Thymus (tissue), 14 donors: ENCODE measurements at places on chromosomes 1 and 21.

DNA sequence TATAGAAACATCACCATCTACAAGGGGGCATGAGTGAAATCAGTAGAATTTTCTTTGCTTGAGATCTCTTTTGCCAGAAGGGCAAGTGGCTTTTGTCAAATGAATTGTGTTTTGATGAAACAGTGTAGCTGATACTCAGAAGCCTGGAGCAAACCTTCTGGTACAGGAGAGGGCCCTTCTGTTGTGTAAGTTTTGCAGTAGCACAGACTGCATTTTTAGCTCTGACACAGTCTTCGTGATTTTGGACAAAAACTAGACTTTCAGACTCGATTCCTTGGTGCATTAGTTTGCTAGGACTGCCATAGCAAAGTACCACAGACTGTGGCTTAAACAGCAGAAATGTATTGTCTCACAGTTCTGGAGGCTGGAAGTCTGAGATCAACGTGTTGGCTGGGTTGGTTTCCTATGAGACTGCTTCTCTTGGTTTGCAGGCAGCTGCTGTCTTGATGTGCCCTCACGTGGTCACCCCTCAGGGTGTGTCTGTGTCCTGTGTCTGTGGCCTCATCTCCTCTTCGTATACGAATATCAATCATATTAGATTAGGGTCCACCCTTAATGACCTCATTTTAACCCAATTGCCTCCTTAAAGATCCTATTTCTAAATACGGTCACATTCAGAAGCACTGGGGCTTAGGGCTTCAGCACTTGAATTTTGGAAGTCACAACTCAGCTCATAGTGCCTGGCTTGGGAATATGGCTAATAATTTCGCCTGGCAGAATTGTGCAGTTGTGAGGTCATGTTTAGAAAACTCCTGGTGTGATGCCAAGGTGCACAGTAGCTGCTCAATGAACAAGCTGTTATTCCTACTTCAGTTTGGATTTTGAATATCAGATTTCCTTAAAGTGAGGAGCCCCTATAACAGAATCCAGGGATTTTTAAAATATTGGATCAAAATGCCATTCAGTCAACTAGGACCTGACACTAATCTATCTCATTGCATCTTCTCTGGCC, 21.2 kb upstream of the DISC1 start:
- no peak overlapping the region for H3K27ac ChIP-seq
- no peaks in the 10 kb centered on the region for H3K27me3 ChIP-seq
- no peak overlapping the region for H3K4me3 ChIP-seq

- H3K36me3 ChIP-seq = peaks cover 3% of the 10 kb centered on the region
- H3K4me3 ChIP-seq = no peak overlapping the region
- DNase-seq = no peak
- H3K4me1 ChIP-seq = no peaks in the 10 kb centered on the region
- no peak overlapping the region for H3K27ac ChIP-seq
Measured at GRCh38 chr1:241899210-241899609, 51.2 kb downstream of the EXO1 start.

DNA sequence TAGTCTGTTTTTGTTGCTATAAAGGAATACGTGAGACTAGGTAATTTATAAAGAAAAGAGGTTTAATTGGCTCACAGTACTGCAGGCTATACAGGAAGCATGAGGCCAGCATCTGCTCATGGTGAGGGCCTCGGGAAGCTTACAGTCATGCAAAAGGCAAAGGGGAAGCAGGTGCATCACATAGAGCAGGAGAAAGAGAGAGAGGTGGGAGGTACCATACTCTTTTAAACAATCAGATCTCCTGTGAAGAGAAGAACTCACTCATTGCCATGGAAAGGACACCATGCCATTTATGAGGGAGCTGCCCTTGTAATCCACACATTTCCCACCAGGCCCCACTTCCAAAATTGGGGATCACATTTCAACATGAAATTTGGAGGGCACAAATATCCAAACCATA, 12.7 kb downstream of the PPP1R12B start:
- H3K27me3 ChIP-seq = no peaks in the 10 kb centered on the region
- no peak for DNase-seq
- H3K36me3 ChIP-seq = no peaks in the 10 kb centered on the region
- H3K27ac ChIP-seq = no peak overlapping the region

DNA sequence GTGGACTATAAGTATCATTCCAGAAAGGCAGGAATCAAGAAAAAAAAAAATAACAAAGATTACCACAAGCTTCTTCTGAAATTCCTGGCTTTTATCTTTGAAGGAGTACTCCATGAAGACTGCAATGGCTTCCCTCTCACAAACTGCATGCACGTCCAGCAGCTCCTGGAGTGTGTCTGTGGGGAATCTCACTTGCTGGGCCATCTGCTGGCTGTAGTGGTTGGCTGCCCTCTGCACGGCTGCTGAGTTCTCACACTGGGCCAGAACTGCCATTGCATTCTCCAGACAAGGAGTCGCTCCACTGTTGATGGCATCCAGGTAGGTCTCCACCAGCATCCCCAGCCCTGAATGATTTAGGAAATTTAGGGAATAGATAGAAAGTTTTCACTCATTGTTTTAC, 23.3 kb upstream of the GBP2 start:
- no peak overlapping the region for H3K4me3 ChIP-seq
- H3K27ac ChIP-seq = no peak overlapping the region
- no peaks in the 10 kb centered on the region for H3K36me3 ChIP-seq
- H3K4me1 ChIP-seq = no peaks in the 10 kb centered on the region
- H3K27me3 ChIP-seq = no peaks in the 10 kb centered on the region
- no peak for DNase-seq

DNA sequence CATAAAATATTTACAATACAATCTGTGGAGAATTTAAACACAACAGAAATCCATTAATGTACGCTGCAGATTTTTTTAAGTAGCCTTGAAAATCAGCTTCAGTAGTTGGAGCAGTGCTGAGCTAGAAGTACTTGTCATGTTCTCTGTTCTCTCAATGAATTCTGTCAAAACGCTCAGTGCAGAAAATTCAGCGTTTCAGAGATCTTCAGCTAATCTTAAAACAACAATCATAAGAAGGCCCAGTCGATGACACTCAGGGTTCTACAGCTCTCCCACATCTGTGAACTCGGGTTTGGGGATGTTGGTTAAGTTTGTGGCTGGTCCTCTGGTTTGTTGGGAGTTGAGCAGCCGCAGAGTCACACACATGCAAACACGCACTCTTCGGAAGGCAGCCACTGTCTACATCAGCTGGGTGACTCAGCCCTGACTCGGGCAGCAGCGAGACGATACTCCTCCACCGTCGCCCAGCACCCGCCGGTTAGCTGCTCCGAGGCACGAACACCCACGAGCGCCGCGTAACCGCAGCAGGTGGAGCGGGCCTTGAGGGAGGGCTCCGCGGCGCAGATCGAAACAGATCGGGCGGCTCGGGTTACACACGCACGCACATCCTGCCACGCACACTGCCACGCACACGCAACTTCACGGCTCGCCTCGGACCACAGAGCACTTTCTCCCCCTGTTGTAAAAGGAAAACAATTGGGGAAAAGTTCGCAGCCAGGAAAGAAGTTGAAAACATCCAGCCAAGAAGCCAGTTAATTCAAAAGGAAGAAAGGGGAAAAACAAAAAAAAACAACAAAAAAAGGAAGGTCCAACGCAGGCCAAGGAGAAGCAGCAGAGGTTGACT, 161.2 kb downstream of the RUNX1 start:
- H3K27me3 ChIP-seq = no peaks in the 10 kb centered on the region
- peak; percentile 63 for DNase-seq
- H3K36me3 ChIP-seq = peaks cover 11% of the 10 kb centered on the region
- H3K4me1 ChIP-seq = peaks cover 58% of the 10 kb centered on the region

DNA sequence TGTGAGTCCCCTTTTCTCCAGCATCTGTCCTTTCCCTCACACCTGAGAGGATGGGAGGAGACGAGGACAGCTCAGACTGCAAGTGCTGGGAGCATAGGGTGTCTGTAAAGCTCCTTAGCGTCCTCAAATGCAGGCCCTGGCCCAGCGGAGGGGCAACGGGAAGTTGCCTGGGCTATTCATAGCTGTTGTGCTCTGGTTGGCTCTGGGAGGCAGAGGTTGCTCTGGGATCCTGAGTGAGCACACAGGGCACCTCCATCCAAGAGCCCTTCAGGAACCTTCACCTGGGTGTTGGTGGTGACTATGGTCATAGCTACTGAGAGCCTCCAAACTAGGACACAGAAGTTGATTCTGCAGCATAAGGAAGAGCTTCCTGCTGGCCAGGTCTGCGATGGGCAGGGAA, 2.6 kb downstream of the PADI1 start:
- DNase-seq = no peak
- H3K36me3 ChIP-seq = no peaks in the 10 kb centered on the region
- H3K27ac ChIP-seq = no peak overlapping the region
- H3K4me1 ChIP-seq = peaks cover 23% of the 10 kb centered on the region
- H3K4me3 ChIP-seq = no peak overlapping the region
- H3K27me3 ChIP-seq = peaks cover 72% of the 10 kb centered on the region

GRCh38 chr21:15928686-15929425, 199.1 kb downstream of the USP25 start:
- no peaks in the 10 kb centered on the region for H3K27me3 ChIP-seq
- no peaks in the 10 kb centered on the region for H3K36me3 ChIP-seq
- H3K4me1 ChIP-seq = no peaks in the 10 kb centered on the region
- H3K27ac ChIP-seq = no peak overlapping the region
- DNase-seq = no peak

DNA sequence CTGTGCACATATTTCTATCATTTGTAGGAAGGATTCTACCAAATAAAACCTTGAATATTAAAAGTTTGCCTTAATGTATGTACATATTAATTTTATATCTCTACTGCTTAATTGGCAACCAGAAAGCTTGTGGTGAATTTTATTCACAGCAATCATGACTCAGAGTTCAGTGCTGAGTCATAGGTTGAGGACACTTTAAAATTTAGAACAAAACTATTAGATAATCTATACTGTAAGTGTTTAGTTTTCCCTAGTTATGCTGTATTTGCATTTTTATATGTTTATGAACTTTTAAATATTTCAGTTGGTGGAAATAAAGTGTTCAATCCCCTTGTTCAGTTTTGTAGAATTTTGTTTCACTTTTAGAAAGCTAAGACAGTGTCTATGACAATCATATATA, 841.5 kb downstream of the KCNT2 start:
- H3K36me3 ChIP-seq = no peaks in the 10 kb centered on the region
- no peak overlapping the region for H3K4me3 ChIP-seq
- no peaks in the 10 kb centered on the region for H3K27me3 ChIP-seq
- H3K4me1 ChIP-seq = no peaks in the 10 kb centered on the region

- H3K27me3 ChIP-seq = no peaks in the 10 kb centered on the region
- no peak overlapping the region for H3K4me3 ChIP-seq
- no peak overlapping the region for H3K27ac ChIP-seq
- H3K36me3 ChIP-seq = no peaks in the 10 kb centered on the region
- H3K4me1 ChIP-seq = peaks cover 12% of the 10 kb centered on the region
- DNase-seq = no peak
Measured at GRCh38 chr1:67338642-67339041, 31.0 kb downstream of the IL12RB2 start.

GRCh38 chr21:26085882-26086281, 84.7 kb downstream of the APP start:
- no peak for DNase-seq
- H3K4me1 ChIP-seq = no peaks in the 10 kb centered on the region
- no peaks in the 10 kb centered on the region for H3K36me3 ChIP-seq
- no peak overlapping the region for H3K27ac ChIP-seq
- no peaks in the 10 kb centered on the region for H3K27me3 ChIP-seq

GRCh38 chr1:164733070-164733469, 174.1 kb downstream of the PBX1 start:
- H3K27me3 ChIP-seq = no peaks in the 10 kb centered on the region
- H3K4me1 ChIP-seq = no peaks in the 10 kb centered on the region
- no peak overlapping the region for H3K27ac ChIP-seq
- no peak overlapping the region for H3K4me3 ChIP-seq
- H3K36me3 ChIP-seq = no peaks in the 10 kb centered on the region

- no peak overlapping the region for H3K27ac ChIP-seq
- no peak overlapping the region for H3K4me3 ChIP-seq
- H3K4me1 ChIP-seq = no peaks in the 10 kb centered on the region
- no peak for DNase-seq
- no peaks in the 10 kb centered on the region for H3K36me3 ChIP-seq
Measured at GRCh38 chr1:221573756-221574155, 168.1 kb downstream of the DUSP10 start.

DNA sequence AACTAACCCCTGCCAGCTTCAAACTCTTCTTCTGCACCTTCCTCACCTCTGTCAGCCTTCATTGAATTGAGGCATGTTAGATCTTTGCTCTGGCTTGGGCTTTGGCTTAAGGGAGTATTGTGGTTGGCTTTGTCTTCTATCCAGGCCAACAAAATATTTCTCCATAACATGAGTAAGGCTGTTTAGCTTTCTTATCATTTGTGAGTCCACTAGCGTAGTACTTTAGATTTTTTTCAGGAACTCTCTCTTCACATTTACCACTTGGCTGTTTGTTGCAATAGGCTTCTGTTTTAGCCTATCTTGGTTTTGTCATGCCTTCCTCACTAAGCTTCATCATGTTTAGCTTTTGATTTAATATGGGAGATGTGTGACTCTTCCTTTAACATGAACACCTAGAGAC, 417.5 kb downstream of the NCAM2 start:
- no peak overlapping the region for H3K27ac ChIP-seq
- H3K36me3 ChIP-seq = no peaks in the 10 kb centered on the region
- no peaks in the 10 kb centered on the region for H3K27me3 ChIP-seq
- DNase-seq = no peak
- no peaks in the 10 kb centered on the region for H3K4me1 ChIP-seq
- no peak overlapping the region for H3K4me3 ChIP-seq

GRCh38 chr1:36093929-36094328, 5.2 kb downstream of the ADPRS start:
- H3K27me3 ChIP-seq = no peaks in the 10 kb centered on the region
- DNase-seq = no peak
- H3K36me3 ChIP-seq = peaks cover 51% of the 10 kb centered on the region
- H3K27ac ChIP-seq = no peak overlapping the region
- peaks cover 13% of the 10 kb centered on the region for H3K4me1 ChIP-seq

DNA sequence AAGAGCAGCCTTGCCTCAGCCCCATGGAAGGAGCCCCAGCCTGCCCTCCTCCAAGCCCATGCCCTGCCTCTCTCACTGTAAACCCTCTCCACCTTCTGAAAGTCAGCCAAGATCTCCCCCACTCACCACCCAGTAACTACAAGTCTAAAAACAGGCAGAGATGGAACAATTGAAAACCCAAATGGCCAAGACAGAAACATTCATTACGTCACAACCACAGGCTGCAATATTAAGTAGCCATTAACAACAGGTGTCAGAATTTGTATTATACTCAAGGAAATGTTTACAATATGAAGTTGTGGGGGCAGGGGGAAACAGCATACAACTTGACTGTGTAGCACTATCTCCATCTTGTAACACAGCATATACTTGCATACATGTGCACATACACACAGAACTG, 2.4 kb downstream of the IRF6 start:
- H3K36me3 ChIP-seq = no peaks in the 10 kb centered on the region
- H3K4me1 ChIP-seq = peaks cover 10% of the 10 kb centered on the region
- H3K27me3 ChIP-seq = no peaks in the 10 kb centered on the region
- H3K4me3 ChIP-seq = no peak overlapping the region
- H3K27ac ChIP-seq = no peak overlapping the region

GRCh38 chr1:206814716-206815341, 42.5 kb upstream of the IL10 start:
- no peak overlapping the region for H3K4me3 ChIP-seq
- no peaks in the 10 kb centered on the region for H3K36me3 ChIP-seq
- DNase-seq = no peak
- H3K27me3 ChIP-seq = no peaks in the 10 kb centered on the region
- no peaks in the 10 kb centered on the region for H3K4me1 ChIP-seq
